Hippocampal formation (tissue), 2 donors: ENCODE measurements at places on chromosomes 6 and 20.

- DNase-seq, result peak; percentile 71
These were observed 119.1 kb downstream of the DHX35 start for GRCh38 chr20:39081255-39081654.

GRCh38 chr20:45892049-45892825 lies 1.1 kb downstream of the CTSA start:
- DNase-seq, result no peak

- DNase-seq, result no peak
These were observed 574 bp downstream of the ARHGAP40 start for GRCh38 chr20:38602185-38602581.

DNA sequence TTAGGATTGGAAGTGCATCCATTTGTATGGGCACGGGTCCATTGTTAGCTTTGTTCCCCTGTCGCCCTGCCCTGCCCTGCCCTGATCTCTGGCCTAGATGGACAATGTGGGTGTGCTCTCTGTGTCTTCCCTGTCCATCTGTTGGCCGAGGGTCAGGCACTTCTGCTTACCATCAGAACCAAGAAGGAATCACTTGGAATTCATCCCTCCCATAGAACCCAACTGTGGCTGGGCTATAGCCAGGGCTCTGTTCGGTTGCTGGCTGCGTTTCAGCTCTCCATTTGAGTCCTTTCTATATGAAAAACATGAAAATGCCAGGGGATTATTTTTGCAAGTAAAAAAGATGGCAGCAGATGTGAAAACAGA lies 26.6 kb upstream of the TULP4 start:
- DNase-seq, result peak; percentile 62

GRCh38 chr6:105317607-105318533 lies 85.0 kb downstream of the PREP start:
- DNase-seq, result no peak

GRCh38 chr20:19828232-19828631 lies 70.2 kb downstream of the RIN2 start:
- no peak for DNase-seq

DNA sequence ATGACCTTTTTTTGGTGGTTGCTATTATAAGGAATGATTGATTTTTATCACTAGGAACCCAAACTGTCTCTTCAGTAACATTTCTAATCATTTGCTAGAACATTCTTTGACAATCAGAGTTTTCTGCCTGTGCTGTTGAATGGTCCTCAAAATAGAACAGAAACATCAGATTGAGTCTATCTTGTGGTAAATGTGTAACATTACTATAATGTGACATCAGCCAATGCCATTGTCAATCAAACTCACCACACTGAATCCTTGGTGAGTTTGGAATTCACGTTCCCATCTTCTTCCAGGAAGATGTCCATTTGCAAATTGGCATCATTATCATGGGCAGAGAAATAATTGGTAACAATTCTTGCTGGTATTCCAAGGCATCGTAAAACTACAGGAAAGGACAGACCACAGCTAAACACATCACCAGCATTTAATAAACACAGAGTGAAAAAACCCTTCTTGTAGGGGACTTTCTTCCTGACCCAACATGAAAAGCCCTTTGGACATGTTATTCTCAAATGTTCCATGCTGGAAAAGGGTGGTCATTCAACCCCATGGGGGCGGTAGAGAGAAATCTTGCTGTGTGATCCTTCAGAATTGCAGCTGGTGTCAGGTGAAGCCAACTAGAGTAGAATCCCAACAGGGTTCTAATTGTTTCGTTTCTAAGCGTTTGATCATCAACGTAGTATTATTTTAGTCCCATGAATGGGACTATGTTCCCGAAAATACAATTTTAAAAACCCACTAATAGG lies 98.5 kb downstream of the F13A1 start:
- DNase-seq, result no peak

DNA sequence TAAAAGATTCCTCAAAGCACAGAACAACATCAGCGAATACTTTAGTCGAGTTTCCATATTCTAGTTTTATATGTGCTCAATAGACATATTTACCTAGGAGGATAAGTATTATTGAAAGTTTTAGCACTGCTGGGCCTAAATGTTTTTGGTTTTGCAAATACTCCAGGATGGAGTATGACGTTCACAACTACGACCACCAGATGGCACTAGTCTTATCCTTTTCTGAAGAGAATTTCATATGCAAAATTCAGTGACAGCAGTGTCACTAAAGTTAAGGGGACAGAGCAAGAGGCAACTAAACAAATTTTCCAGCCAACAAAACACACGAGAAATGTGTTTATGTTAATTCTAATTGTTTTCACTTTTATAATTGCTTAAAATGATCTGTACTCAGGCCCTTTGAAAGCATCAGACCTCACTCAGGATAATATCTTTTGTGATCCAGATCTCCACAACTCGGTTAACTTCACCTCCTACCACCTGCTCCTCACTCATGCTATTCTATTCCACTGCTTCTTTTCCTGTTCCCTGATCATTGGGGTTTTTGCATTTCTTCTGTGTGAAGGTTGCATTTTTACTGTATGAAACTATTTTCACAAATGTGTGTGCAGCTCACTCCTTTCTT lies 220.8 kb downstream of the TRDN start:
- peak; percentile 39 for DNase-seq

DNA sequence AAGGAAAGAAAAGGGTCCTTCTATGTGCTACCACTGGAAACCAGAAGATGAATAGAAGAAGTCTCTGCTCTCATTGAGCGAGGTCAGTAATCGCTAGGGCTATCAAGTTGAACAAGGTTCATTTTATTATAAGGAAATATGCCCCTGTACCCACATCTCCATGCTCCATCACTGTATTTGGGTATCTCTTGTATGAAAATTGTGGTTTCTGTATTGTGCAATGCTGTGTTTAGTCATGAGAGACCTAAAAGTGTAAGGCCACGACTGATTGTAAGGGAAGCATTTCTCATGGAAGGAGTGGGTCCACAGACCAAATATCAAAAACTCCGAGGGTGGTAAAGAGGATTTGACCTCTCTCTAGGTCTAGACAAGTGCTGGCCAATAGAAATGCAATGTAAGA lies 3.6 kb upstream of the HS3ST5 start:
- DNase-seq, result no peak
